ENCODE measurements at places on chromosomes 5 and 9. TPM values are rescaled to one million over a fixed set of nuclear protein-coding genes. Genes with fewer than 3 reads are reported as not detected.

Gene NR6A1
- total RNA-seq, result 5.7 TPM

Gene CAVIN4
- 62.4 TPM for total RNA-seq

Gene SPOCK1
- 19.9 TPM for total RNA-seq

Gene SURF1
- 48.3 TPM for total RNA-seq

GRCh38 chr5:35046774-35047173 is 975 bp downstream of the AGXT2 start:
- DNase-seq, result no peak

DNA sequence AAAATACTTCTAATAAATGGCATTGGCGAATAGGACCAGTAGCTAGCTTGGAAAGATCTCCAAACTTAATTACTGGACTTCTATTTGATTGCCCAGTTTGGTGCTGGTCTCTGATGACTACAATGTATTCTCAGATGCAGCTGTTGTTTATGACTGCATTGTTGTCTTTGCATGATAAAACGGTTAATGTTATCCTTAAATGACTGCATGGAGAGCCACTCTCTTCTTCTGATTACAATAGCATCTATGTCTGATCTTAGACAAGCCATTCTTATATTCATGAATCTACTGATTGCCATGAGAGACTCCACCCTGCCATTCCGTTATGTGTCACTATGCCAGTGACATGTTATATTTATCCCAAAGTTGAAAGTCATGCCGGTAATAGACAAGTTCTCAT is 42.9 kb upstream of the ERBIN start:
- no peak for DNase-seq

- no peak for DNase-seq
Observed at GRCh38 chr9:115043632-115044031, 74.3 kb downstream of the TNC start.

DNA sequence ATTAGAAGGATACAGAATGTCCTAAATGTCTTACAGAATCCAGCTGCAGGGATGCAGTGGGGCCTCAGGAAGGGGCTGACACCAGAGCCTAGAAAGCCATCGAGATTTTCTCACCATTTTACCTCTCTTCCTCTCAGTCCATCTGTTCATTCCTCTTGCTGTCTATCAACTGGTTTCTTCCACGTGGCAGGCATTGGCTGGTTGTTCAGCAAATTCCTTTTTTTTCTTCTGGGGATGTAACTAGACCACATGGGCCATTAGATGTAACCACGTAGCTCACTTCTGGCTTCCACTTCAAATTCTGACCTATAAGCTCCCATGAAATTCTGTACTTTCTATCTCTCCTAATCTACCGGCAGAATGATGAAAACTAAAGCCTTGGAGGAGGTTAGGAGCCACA is 93.6 kb upstream of the MTAP start:
- DNase-seq, result no peak

DNA sequence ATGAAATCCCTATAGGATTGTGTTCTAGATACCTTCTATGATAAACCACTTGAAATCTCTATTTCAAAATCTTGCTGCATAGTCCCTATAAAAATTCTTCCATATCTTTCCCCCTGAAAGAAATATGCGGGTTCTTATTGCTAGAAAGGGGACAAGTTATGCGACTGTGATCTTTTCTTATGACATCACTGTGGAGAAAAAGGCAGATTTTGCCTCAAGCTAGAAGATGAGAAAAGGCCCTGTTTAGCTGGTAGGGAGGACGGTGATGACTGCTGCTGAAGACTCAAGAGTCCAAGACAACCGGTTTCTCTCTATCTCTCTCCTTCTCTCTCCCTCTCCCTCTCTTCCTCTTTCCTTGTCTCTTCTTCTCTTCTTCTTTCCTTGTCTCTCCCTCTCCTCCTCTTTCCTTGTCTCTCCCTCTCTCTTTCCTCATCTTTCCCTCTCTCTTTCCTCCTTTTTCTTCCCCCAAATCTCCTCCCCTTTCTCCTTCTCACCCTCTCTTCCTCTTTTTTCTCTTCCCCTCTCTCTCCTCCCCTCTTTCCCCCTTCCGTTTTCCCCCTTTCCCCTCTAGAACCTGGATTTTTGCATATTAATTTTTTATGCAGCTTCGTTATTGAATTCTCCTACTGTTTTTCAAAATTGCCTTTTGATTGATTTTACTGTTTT is 5.3 kb downstream of the OR2S2 start:
- DNase-seq, result no peak

DNA sequence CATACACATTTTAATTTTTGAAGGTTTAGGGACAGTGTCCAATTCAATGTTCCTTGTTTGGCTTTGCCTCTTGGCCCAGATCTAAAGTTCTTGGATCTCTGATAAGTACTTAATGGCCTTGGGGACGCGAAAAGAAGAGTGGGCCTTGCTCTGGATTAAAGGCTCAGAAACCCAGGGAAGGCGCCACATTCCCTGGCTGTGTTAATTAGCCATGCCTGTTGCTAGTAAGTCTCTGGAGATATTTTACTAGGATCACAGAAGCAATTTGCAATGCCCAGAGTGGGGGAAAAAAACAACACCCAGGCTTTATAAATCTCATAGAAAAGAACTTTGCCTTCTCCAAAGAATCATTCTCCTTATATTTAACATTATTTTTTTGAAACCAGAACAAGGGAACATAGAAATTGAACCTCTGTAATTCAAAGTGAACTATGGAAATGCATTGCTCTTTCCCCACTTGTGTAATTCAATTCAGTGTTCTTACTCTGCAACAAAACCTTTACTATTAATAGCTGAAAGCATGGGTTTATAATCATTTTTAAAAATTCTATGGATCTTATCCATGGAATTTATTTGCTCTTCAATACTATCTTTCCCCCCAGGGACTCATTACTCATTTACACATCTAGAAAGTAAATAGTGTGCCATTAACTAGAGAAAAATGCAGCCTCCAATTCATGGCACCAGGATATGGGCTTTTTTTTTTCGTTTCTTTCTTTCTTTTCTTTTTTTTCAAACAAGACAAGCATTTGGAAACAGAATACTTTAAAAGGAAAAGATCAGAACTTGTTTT is 172.2 kb upstream of the ANKRD55 start:
- DNase-seq, result no peak

DNA sequence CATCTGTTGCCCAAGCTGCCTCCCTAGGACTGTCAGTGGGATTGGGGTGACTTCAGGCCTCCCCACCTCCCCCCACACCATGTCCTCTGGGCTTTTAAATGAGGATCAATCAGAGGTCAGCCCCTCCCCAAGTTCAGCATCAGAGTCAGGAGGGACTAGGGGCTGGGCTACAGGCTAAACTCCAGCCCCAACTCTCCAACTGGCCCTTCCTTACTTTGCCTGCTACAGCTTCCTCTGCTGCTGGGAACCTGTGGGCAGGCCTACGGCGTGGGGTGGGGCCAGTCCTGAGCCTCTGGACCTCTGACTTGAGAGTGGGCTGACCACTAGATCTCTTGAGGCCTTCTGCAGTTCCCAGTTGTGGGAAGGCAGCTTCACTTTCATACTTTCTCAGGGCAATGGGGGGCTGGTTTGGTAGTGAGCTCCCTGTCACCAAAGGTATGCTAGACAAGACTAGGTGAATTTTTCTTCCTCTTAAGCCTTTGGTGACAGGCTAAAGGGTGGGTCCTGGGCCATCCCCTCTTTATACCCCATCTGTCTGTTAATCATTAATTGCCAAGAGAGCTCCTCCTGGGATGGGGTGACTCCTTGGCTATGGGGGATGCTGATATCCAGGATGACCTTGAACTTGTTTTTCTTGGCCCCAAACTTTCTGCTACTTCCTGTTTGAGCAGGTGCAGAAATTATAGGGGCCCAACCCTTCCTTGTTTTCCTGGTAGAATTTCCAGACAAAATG is 10.8 kb upstream of the DAB2IP start:
- DNase-seq, result no peak

DNA sequence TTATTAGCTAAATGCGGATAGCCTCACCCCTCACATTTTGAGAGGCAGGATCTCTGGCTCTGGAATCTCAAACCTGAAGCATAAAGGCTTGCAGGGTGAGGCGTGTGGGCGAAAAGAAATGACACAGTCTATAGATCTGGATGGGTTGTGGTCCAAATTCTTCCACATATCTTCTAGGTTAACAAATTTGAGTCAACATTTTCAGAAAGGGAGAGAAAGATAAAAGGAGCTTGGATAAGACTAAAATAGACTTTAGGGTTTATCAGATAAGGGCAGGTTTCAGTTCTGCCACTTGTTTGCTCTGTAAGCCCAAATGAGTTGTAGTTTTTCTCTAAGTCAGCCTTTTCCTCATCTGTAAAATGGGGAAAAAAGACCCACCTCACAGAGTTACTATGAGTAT is 220.9 kb downstream of the TRIM32 start:
- no peak for DNase-seq

GRCh38 chr9:631596-631995 is 209.9 kb upstream of the DMRT1 start:
- no peak for DNase-seq

DNA sequence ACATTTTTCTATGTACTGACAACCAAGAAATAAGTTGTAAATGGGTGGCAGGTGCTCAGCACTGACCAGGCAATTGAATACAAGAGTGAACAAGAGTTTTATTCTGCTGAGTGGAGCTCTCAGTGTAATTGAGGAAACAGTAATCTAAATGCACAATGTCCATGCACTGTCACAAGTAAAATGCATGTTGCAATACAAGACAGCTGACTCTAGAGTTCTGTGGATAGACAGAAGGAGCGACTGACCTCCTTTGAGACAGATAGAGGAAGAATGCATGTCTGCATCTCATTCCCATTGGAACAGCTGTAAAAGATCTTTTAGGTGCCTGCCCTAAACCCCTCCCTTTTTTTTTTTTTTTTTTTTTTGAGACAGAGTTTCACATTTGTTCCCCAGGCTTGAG is 299.0 kb downstream of the FBXL7 start:
- no peak for DNase-seq

DNA sequence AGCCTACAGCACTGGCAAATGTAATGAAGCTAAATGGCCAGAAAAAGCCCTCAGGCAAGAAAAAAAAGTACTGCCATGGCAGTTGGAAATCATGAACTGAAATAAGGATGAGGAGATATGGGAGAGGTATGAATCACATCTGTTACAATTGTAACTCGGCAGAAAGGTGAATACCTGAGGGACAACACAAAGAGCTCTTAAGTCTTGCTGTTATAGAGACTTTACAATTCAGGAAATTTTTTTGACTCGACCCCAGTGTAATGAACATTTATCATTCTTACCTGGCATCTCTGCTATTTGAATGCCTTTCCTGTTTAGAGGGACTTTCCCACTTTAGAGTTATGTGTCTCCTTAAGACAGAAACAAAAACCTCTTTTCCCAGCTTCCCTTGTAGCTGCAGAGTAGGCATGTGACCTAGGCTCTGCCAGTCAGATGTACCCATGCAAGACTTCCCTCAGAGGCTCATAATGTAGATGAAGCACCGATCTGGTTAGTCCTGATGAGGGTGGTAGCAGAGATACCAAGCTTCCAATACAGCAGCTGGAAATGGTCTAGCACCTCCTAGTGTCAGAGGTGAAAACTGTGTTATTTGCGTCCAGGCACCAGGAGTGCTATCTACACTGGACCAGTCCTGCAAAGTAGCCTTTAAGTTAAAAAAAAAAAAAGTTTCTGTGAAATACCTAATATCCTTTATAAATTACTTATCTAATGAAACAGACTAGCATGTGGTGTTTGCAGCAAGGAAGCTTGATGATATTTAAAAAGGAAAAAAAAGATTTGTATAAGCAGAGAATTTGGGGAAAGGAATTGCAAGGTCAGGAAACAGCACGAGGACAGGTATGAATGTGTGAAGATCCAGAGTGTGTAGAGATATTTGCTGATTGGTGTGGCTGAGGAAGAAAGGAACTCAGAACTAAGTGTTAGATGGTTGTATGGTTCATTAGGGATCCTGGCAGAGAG is 146.9 kb upstream of the SLC1A3 start:
- no peak for DNase-seq

DNA sequence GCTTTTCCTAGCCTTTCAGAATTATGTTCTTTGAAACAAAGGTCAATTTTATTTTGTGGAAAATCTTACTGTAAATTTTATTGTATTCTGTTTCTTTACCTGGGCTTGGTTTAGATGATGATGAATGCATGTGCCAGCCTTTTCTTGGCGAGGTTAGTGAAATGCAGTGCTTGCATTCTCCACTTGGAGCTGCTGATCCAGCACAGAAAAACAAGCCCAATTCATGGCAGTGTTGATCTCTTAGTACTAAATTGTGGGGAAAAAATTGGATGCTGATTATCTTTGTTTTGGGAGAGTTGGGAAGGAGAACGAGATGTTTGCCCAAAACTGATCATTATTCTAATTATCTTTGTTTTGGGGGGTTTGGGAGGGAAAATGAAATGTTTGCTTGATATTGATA is 3.7 kb downstream of the HABP4 start:
- DNase-seq, result no peak

GRCh38 chr5:80324912-80325311 is 5.1 kb downstream of the SPZ1 start:
- no peak for DNase-seq

DNA sequence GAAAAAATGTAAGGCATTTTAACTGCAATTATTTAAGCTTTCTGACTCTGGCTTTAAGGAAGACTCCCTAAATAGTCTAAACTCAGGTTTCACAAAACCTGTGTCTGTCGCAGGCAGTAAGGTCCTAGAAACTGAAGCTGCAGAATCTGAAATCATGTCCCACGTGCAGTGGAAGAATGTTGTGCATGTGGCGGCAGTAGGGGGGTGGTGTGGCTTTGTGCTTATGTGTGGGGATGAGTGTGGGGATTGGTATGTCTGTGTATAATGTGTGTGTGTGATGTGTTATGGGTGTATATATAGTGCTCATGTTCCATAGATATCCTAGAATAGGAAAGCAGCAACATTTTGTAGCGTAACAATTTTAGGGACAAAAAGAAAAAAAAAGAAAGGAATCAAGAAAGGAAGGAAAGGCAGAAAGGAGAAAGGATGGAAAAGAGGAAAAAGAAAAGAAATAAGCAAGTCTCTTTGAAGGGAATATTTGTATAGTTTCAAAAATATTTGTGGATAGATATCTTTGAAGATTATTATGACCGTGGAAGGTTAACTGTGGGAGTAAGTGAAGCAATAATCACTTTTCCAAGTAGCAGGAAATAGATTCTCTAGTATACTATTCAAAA is 6.6 kb downstream of the ANKDD1B start:
- DNase-seq, result no peak

GRCh38 chr5:73955271-73955846 is 329.4 kb downstream of the ARHGEF28 start:
- DNase-seq, result no peak

DNA sequence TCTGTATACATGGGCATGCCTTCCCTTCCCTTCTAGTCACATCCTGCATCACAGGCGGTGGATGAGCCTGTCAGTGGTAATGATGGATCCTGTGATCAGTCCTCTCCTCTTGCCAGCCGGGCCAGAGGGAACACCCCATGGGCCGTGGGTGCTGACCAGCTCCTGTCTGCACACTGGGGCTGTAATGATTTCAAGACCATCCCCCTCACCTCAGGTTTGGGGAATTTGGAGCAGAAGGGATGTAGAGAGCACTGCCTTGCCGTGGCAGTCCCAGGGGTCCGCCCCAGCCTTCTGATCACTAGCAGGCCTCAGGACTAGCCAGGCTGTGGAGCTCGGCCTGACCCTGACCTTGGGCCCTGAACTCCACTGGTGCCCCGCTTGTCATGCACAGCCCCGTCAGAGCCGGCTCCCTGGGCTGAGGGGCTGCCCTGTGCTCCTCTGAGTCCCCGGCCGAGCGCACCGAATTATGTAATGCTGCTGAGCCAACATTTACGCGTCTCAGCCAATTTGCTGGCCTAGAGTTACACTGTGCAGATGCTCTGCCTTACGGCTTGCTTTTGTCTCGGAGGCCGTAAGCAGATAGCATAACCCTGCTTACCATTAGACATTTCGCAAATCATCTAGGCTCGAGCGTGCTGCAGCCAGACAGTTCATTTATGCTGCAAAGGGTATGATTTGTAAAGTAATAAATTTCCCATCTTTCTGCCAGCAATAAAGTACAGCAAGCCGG is 155.3 kb downstream of the MACROH2A1 start:
- DNase-seq, result no peak

GRCh38 chr5:2204366-2205184 is 321.9 kb upstream of the IRX4 start:
- DNase-seq, result no peak
